ENCODE measurements at places on chromosomes 16 and 17.

- no peak for DNase-seq
Observed at GRCh38 chr16:52460639-52461178, 86.2 kb downstream of the TOX3 start.

- DNase-seq: no peak
Observed at GRCh38 chr16:14309001-14309886, 238.1 kb downstream of the MRTFB start.

- no peak for DNase-seq
Observed at GRCh38 chr17:51164911-51165679, 1.1 kb upstream of the NME2 start.

GRCh38 chr17:34413443-34414119, 50.5 kb upstream of the CCL1 start:
- no peak for DNase-seq

DNA sequence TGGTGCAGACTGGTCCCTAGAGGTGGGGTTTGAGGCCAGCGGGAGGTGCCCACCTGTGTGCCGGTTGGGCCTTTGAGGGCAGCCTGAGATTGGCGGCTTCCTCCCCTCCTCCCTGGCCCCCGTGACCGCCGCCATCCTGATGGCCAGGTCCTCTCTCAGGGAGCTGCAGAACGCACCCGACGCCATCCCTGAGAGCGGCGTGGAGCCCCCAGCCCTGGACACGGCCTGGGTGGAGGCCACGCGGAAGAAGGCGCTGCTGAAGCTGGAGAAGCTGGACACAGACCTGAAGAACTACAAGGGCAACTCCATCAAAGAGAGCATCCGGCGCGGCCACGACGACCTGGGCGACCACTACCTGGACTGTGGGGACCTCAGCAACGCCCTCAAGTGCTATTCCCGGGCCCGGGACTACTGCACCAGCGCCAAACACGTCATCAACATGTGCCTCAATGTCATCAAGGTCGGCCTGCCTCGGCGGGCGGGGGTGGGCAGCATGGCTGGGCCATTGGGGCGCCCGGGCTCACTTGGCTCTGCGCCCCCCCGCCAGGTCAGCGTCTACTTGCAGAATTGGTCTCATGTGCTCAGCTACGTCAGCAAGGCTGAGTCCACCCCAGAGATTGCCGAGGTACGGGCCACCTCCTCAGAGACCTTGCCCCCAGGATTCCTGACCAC, 2.8 kb downstream of the GPS1 start:
- DNase-seq: no peak

GRCh38 chr17:4195306-4195705, 52.3 kb downstream of the CYB5D2 start:
- no peak for DNase-seq

- no peak for DNase-seq
Observed at GRCh38 chr16:48811478-48811877, 201.5 kb upstream of the N4BP1 start.

GRCh38 chr16:54901606-54902005, 29.1 kb upstream of the IRX5 start:
- DNase-seq: no peak

GRCh38 chr16:12496186-12496585, 307.5 kb downstream of the CPPED1 start:
- no peak for DNase-seq

GRCh38 chr16:82623241-82623640, 3.5 kb upstream of the CDH13 start:
- no peak for DNase-seq

- peak; percentile 11 for DNase-seq
Observed at GRCh38 chr17:77958716-77959125, 218 bp downstream of the TNRC6C start.

DNA sequence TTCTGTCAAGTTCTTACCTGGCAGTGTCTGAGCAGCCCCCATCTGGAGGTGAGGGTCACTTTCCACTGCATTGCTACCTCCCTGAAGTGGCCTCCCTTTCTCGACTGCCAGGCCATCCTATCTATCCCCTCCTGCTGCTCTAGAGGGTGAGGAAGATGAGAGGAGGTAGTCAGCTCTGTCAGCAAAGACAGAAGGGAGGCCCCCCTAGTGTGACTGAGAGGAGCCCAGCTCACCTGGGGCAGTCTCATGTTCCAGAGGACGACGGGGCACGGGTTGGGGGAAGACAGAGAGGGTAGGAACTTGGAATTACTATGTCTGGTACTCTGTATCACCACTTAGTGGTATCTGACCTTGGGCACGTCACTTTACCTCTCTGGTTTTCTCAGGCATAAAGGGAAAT, 22.0 kb downstream of the MYO19 start:
- no peak for DNase-seq

DNA sequence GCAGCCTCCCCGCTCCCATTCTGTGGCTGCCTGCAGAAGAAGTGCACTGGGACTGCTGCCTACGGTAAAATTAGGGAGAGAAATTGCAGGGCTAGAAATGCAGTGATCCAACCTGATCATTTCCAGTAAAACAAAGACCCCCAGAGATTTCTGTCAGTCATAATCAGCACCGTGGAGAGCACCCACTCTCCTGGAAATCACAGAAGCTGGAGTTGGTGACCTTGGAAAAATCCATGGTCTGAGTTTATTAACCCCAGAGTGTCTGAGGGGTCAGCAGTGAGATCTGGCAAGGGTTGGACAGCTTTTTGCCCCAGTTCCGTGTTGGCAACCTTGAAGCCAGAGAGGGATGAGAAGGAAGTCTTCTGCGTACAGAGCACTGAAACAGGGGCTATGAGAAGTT, 7.8 kb downstream of the SYCE1L start:
- DNase-seq: no peak

- no peak for DNase-seq
Observed at GRCh38 chr16:67780847-67781564, 25.4 kb downstream of the RANBP10 start.

GRCh38 chr17:33640629-33641028, 347.5 kb upstream of the ASIC2 start:
- DNase-seq: no peak

- no peak for DNase-seq
Observed at GRCh38 chr17:19508577-19508867, 25.1 kb upstream of the SLC47A1 start.

DNA sequence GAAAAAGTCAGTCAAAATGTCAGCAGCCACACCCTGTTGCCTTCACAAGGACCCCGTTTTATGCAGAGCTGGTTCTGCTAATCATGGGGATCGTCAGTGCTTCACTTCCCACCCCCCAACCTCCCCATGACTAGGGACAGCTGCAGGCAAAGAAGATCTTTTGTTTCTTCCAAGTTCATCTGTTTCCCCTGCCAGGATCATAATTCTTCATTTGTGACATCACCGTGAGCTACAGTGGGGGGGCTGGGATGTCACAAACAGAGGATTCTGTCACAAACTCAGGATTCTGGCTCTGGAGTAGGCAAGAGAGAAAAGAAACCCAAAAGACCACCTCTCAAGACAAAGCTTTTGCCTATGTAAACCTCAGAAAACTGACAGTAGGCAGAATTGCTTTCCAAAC, 24.7 kb downstream of the DNAJC7 start:
- no peak for DNase-seq

Data from activated gamma-delta T cell treated with anti-CD3 and anti-CD28 coated beads, Interleukin-2, amount 50 U/mL, for 16 hours (primary cell).